ENCODE measurements at places on chromosomes 5 and 9.

- no peak for DNase-seq
Observed at GRCh38 chr9:27880635-27881034, 307.4 kb upstream of the C9orf72 start.

DNA sequence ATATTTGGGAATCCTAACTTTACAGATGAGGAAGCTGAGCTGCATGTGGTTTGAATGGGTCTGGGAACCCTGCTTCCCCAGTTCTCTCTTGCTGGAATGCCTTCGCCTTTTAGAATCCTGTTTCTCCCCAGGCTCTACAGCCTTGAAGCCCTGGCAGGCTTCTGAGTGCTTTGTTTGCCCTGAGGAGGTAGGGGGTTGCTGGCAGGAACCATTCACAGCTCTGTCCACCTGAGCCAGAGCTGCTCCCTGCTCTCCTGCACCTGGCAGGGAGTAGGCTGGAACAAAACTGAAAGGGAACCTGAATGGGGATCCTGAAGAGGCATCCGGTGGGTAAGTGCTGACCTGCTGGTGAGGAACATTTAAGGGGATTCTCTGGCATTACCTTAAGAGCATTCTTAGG, 33.0 kb downstream of the KIF4B start:
- no peak for DNase-seq

GRCh38 chr5:137192293-137192743, 306.8 kb downstream of the SPOCK1 start:
- peak; percentile 57 for DNase-seq

- DNase-seq = no peak
Observed at GRCh38 chr5:136108180-136108611, 24.4 kb upstream of the SMAD5 start.

DNA sequence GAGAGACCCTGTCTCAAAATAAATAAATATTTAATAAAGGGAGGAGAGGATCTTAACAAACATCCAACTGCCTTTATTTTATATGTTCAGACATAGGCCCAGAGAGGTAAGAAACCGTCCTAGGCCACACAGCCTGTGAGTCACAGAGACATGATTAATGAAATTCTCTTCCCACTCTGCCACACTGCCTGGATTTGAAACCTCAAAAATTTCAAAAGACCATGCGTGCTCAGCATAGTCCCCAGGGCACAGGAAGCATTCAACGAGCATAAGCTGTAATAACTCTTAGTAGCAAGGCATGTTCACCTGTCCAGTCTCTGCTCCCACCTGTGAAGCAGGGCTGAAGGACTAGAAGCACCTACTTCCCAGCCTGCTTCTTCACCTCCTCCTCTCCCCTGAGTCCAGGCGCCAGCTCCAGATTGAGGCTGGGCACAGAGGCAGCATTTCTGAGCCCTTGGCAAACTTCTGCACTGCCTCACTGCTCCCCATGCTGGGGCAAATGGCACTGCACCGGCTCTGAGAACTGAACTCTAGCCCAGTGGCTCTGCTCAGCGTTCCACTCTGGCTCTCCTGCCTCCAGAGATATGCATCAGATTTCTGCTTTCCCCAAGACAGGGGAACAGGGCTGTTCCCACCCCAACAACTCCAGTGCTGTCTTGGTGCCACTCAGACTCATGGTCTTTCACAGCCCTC, 1.1 kb downstream of the FAT2 start:
- no peak for DNase-seq

- DNase-seq = peak; percentile 87
Observed at GRCh38 chr5:160054047-160054446, 45.1 kb downstream of the TTC1 start.

GRCh38 chr5:6465831-6466790, 17.5 kb downstream of the UBE2QL1 start:
- no peak for DNase-seq

DNA sequence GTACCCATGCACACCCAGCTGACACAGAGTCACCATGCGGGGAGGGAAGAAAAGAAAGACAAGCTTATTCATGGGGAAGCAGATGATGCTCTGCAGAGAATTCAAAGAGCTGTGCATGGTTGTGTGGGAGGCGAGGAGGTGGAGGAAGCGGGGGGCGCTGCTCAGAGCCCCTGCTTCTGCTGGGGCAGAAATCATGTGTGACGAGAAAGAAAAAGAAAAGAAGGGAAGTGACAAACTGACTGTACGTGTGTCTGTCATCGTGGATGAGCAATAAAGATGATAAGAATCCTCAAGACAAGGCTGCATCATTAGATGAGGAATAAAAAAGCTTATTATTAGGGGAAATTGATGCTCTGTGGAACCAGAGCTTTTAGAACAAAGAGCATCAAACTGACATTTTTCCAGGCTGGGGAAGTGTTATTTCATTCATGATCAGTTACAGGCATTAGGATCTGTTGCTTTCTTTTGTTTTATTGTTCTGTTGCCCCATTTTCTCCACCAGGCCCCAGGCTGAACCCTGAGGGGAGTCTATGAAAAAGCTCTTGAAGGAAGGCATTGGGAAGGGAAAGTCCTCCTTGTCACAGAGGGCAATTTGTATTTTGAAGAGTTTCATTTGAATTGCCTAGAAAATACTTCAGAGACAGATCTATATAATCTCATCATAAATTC, 20.3 kb upstream of the SH3RF2 start:
- no peak for DNase-seq

DNA sequence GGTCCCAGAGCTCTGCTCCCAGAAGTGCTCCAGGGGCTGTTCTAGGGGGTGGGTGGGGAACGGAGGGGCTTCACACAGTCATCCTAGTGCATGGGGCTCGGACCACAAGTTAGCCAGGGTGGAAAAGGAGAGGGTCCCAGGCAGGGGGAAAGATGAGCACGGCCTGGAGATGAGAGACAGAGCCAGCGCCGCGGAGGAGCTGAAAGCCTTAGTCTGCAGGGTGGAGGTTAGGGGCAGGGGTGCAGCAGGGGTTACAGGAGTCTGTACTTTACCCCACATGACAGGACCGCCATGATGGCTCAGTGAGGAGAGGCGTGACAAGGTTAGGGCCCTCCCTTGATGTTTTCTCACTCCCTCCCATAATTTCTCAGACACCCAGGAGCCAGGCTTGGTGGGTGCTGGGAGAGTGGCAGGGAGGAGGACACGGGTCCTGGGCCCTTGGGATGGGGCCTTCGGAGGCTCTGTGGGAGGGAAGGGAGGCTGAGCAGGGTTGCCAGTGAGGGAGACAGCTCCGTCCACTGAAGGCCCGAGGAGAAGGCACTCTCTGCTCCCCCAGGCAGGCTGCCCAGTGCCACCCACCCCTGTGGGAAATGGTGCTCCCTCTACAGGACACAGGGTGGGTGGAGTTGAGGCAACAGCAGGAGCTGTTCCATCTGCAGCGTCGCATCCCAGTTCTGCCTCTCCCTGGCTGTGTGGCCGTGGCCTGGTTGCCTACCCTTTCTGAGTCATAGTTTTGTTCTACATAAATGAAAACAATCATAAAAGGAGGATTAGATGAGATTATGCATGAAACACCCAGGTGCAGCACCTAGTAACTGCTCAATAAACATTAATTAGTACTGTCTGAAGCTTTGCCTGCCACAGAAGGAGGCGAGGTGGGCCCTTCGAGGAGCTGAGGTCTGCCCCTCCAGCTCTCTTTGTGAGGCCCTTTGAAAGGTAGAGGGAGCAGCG, 66.2 kb downstream of the NDST1 start:
- no peak for DNase-seq

DNA sequence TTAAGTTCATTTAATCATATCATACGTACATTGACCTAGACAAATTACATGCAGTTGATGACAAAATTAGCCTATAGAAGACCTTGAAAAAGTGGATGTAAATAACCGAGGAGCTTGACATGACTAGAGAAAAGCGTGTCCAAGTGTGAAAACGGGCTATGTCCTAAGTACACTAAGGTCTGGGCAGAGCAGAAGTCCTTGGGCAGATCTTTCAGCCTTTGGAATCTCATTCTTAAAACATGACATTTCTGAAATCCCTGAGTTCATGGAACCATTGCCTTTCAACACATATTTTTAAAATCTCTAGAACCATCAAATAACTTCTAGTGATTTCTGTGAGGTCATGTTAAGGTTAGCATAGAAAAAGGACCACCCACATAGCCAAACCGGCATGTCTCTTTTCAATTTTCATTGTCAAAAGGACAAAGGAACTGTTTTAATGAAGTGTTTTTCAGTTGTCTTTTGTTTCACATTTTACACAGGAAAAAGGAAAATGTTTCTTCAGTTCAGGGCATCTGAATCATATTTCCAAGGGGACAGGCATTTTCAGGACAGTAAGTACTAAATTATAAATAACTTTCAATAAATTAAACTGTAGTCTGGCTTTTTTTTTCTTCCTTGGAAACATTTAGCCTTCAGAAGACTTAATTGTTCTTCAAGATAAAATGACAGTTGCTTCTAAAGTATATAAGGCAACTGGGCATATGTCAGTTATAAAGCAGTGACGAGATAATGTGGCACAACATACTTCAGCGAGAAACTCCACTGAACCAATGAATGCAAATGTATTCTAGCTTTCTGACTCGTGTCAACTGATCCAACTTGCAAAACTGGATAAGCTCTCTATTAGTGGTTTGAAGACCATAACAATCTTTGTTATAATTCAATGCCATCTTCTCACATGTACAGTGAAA, 416.8 kb downstream of the NFIB start:
- DNase-seq = no peak

DNA sequence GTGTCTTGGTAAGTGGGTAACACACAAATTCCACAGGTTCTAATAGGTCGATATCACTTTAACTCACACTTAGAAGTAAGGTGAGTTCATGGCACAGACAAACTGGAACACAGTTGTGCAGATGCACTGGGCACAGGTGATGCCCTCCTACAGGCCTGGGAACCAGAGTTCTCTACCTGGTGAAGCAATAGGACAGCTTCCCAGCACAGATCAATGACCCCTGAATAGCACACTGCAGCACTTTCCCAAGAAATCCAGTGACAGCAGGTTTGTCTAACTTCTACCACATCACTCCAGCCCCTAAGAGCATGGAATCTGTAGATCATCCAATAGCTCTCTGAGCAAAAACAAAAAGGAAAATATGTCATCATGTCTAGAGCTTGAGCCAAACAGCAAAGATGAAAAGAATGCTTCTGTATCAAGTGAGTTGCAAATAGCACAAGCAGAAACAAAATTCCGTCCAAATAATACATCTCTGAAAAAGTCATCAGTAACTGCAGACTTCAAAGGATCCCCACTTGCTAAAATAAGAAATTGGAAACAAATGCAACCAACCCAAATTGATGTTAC, 33.5 kb downstream of the MOCS2 start:
- DNase-seq = peak; percentile 2

- DNase-seq = no peak
Observed at GRCh38 chr5:104186100-104186499, 623.5 kb upstream of the NUDT12 start.

- peak; percentile 83 for DNase-seq
Observed at GRCh38 chr5:137621861-137622823, 113.7 kb downstream of the KLHL3 start.

- DNase-seq = no peak
Observed at GRCh38 chr9:22005021-22005701, 3.9 kb downstream of the CDKN2B start.

DNA sequence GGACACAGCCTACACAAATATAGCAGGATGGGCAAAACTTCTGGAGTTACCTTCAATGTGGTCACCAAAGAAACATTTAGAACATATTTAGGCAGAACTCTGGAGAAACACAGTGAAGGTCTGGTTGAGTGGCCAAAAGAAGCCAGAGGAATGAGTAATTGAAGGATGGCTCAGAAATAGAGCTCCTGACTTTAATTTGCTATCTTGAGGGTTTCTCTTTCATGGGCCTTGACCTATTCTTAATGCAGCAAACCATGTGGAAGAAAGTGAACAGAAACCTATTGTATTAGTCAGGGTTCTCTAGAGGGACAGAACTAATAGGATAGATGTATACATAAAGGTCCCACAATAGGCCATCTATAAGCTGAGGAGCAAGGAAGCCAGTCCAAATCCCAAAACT, 650.5 kb downstream of the ACTL7B start:
- no peak for DNase-seq

DNA sequence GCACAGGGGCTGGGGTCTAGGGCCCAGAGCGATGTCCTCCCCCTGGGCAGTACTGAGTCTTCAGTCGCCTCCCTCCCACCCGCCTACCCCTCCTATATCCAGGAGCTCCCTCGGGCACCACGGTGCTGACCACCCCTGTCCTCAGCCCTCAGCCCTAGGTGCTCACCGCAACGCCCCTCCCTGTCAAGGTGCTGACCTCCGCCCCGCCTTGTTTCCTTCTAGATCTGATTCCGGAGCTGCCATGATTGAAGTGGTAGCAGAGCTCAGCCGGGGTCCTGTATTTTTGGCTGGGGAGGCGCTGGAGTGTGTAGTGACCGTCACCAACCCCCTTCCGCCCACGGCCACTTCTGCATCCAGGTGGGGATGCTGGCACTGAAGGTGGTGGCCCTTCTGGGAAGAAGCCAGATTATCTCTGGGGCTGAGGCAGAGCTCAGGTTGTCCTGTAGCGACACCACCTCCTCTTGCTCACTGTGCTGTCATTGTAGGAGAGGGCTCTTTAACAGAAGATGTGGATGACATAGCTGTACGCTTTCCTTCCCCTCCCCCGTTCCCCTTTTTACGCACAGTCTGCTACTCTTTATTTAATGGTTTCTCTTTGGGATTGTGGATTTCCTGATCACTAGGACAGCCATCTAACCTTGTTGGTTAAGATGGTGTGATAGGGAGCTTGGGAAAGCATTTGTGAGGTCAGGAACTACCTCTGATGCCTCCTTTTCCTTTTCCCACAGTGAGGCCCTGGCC, 598 bp downstream of the RGP1 start:
- DNase-seq = no peak
